ENCODE measurements at places on chromosomes 5 and 9.

- DNase-seq: peak; percentile 87
Observed at GRCh38 chr5:147522435-147522834, 12.6 kb upstream of the DPYSL3 start.

GRCh38 chr5:107612541-107612940 is 58.2 kb downstream of the EFNA5 start:
- no peak for DNase-seq

DNA sequence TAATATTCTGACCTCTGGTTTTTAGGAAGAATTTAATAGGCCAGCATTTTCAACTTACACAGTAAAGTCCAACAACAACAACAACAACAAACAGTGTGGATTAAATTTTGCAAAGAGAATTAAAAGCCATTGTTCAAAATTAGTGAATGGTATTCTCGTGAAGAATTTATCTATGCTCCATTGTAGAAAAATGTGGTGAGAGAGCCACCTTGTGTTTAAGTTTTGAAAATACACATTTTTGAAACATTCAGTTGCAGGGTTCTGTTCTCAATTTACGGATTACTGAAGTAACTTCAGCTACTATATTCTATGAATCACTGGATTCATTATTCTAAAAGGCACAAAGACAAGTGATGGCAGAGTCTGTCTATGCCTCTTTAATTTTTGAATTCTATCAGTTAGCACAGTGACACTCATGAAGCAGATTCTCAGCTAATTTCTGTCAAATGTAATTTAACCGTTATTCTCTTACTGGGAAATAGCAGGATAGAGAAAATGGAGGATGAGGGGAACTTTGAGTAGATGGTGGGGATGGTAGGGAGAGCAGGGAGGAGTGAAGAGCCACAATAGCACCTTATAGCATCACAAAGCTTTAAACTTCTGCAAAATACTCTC is 11.0 kb downstream of the CCDC152 start:
- DNase-seq: peak; percentile 35

DNA sequence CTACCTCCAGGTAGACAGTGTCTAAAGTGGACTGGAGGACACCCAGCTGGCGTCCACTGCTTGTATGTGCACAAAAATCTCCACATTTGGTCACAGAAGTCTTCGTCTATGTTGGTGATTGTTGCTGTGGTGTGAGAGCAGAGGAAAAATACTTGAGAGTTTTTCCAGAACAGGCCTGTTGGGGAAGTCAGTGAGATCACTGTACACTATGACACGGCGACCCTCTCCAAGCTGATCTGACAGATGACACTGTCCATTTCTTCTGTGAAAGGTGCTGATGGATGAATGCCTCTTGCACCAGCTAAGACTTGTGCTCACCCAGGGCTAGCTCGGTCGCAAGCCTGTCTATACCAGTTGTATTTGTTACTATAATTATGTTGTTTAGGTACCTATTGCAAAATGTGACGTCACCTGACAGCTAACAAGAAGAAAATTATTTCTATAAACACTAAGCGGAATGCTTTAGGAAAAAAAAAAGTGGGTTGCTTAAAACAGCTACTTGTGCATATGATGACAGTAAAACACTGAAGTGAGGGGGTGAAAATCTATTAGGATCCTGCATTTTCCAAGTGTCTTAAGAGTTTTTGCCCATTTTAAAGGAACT is 142.3 kb downstream of the ROR2 start:
- DNase-seq: no peak

GRCh38 chr9:37679649-37680402 is 29.1 kb downstream of the FRMPD1 start:
- no peak for DNase-seq

GRCh38 chr9:13873203-13873602 is 440.7 kb downstream of the NFIB start:
- DNase-seq: no peak

GRCh38 chr5:174325431-174325830 is 279.9 kb downstream of the NSG2 start:
- no peak for DNase-seq

DNA sequence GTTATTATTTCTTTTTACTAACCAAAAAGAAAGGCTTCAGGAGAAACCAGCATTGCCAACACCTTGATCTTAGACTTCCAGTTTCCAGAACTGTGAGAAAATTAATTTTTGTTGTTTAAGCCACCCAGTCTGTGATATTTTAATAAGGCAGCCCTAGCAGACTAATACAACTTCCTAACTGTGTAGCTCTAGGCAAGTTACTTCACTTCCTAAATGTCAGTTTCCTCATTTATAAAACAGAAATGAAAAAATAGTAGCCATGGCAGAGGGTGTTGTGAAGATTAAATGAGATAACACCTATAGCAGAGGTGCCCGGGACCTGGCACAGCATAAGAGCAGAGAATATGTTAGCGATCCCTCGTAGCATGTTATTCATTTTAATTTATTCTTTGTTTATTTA is 66.6 kb upstream of the HAND1 start:
- no peak for DNase-seq

DNA sequence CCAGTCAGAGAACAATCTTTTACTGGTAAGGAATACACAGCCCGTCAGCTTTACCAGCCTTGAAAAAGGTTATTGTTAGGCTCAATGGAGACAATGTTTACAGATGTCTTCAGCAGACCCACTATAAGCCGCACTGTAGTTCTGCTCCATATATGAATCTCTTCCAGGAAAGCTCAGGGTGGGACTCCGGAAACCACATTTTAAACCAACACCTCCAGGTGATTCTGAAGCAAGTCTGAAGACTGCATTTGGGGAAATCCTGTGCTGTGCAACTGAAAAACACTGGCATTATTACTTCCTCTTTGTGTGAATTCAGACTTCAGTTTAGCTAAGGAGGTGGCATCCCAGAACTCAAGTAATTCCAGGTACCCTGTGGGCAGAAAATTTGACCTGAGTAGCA is 3.5 kb downstream of the GZMK start:
- DNase-seq: no peak

GRCh38 chr5:170280011-170280493 is 17.5 kb downstream of the LCP2 start:
- DNase-seq: no peak

DNA sequence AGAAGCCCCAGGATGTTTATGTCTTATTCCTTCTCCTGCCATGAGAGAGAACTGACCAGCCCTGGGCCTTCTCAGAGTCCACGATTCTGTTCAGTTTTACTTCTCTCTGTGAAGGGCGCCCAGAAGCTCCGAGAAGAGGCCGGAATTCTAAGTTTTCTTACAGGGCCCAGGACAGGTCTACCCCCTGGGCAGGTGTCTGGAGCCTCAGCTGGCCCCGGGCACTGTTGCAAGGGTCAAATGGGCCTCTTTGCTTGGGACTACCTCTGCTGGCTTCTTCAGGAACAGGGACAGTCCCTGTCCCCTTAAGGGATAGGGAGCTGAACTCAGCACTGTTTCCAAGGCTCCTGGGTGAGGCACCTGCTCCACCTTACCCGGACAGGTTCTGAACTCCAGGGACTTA is 55.0 kb downstream of the RASGEF1C start:
- DNase-seq: no peak

GRCh38 chr9:75023846-75024245 is 4.2 kb downstream of the CARNMT1 start:
- no peak for DNase-seq

GRCh38 chr9:122320413-122320881 is 50.4 kb upstream of the PTGS1 start:
- no peak for DNase-seq

GRCh38 chr9:135297456-135298075 is 182.0 kb upstream of the PPP1R26 start:
- no peak for DNase-seq

DNA sequence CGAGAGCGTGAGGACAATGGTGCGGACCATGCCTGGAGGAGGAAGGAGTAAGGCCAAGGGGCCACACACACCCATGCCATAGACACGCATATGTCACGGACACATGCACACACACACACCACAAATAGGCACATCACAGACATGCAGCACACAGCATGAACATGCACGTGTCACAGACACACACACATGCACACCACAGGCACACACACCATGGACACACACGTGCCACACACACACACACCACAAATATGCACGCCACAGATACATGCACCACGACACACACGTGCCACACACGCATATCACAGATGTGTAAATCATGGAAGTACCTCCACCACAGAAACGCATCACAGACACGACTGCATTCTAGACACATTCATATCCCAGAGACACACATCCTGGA is 16.7 kb downstream of the TERT start:
- no peak for DNase-seq

DNA sequence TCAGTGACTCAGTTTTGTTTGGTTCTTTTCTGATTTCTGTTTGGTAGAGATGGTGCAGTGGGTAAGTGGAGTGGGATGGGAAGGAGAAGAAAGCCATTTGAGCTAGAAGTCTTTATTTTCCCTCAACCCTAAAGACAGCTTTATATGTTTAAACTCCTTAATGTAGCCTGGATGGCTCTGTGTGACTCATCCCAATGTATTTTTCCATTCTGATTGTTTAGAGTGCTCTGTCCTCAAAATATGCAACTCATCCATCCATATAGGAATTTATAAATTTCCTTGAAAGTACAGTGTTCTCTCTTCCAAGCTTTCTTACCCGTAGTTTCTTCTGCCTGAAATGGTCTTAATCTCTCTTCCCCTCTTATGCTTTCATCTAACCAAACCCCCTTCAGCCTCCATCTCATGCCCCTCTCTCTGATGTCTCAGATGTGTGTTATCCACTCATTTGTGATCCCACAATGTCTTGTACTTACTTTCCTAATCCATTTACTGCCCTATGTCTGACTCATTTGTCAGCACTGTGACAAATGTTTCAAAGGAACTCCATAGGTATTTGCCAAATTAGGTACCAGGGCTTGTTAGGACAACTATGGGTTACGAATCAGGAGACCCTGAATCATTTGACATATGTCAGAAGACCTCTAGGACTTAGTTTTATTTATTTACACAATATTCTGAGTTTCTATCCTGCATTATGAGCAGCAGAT is 217.5 kb upstream of the SGCD start:
- peak; percentile 75 for DNase-seq

DNA sequence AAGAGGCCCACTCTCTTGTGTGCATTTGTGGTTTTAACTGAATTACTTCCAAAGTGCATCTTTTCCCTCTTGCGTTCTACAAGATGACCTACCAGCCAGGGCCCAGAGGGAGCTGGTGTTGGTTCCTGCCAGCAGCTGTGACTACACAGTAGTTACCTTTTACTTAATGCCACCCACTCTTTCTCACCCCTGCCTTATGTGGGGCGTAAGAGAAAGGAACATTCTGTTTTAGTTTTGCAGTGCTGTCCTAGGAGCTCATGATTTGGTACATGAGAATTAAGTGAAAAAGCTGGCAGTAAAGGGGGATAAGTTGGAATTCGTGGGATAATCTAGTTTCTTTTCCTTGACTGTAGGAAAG is 45.4 kb downstream of the RCL1 start:
- DNase-seq: no peak

- DNase-seq: no peak
Observed at GRCh38 chr9:79883073-79883645, 311.4 kb downstream of the TLE4 start.

DNA sequence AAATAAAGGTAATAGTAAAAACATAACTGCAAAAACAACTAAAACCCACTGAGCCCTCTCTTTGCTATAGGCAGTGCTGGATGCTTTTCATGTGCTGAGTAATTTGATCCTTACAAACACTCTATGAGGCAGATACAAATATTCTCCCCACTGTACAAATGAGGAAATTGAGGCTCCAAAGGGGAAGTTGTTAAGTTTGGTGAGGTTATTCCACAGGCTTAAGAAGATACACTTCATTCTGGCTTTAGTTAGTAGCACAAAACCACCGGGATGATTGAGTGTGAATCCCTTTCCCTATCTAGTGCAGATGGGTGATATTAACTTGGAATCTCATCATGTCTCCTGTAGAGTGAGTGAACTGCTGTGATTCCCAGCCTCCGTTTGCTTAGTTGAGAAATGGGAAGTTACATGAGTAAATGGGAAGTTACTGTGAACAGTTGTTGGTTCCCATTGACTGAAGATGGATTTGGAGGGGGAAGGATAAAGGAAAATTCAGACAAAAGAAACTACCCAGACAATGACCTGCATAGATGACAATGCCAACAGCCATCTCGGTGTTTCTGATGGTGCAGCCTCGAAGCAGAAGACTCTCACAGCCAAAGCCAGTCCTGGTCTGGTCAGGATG is 208.3 kb downstream of the ATP10B start:
- no peak for DNase-seq

DNA sequence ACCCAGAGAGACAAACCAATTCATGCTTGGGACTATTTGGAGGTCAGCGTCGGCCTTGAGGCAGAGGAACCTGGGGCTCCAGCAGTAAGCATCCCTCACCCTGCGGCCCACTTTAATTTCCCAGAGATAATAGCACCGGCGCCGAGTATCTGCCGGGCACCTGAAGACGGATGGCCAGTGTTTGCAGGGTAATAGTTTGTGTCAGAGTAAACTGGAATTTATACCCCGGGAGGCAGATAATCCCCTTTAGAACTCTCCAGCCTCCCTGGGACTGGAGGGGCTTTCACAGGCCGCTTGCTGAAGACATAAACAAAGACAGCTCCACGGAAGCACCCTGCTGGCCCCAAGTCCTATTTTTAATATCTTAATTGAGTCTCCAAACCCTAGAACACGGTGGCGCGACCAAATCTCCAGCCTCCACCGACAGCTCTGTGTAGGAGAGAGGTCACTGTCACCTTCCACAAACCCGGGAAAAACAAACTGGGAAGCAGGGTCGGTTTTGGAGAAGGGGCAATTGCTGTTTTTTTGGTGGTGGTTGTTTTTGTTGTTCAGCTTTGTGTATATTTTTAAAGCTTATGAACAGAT is 17.4 kb upstream of the FCN1 start:
- no peak for DNase-seq

- DNase-seq: no peak
Observed at GRCh38 chr9:123663529-123663928, 266.4 kb downstream of the DENND1A start.

DNA sequence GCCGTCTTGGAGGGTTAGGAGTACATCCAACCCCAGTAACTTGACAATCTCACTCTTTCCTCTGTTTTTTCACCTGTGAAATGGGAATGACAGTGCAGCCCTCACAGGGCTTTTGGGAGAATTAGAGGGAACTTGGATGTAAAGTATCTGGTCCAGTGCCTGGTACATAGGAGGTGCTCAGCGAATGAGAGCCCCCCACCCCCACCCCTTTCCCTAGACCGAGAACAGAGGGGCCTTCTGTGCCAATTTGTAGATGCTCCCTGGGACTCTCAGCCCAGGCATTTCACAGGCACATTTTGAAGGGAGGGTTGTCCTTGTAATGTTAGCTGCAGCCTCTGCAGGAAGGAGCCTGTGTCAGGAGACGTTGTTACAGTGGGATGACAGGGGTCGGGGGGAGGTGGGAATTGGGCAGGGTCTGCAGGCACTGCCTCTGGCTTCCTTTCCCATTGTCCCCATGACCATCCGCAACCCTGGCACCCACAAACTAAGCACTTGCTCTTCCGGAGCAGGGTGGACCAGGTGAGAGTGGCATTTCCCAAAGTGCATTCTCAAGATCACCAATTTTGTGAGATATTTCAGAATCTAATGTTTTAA is 47.0 kb downstream of the AMBP start:
- DNase-seq: no peak

DNA sequence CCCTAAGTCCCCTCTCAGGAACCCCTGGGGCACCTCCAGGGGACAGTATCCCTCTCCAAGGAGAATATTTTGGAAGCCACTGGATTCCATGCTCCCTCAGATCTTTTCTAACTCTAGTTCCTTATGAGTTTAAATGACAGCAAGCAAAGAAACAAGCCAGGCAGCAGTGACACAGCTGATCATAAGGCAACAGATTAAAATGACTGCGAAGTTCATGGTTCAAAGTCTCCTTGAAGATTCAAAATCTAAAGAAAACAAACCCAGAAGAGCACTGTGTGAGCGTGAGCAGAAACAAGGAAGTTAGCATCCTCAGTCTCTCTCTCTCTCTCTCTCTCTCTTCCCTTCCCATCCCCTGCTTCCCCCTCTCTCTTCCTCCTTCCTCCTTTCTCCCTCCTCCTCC is 316.7 kb upstream of the SLC30A5 start:
- DNase-seq: no peak
